Right hindlimb (tissue), 1 donor: ENCODE measurements at places on chromosomes 13 and 19.

DNA sequence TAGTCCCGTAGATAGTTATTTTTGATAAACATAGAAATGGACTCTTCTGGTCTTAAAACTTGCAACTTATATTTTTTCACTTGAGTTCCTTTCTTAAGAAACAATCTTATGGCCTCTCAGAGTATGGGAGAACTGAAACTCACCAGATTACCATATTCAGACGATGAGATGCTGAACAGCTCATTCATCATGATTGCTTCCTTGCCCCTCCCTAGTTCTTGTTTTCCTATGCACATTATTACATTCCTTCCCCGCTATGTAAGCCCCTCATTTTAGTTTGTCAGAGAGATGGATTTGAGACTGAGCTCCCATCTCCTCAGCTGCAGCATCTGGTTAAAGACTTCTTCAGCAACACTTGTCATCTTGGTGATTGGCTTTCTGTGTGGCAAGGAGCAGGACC, 158.5 kb downstream of the SLITRK6 start:
- DNase-seq: no peak

GRCh38 chr13:103272770-103273169, 206.6 kb upstream of the SLC10A2 start:
- no peak for DNase-seq

DNA sequence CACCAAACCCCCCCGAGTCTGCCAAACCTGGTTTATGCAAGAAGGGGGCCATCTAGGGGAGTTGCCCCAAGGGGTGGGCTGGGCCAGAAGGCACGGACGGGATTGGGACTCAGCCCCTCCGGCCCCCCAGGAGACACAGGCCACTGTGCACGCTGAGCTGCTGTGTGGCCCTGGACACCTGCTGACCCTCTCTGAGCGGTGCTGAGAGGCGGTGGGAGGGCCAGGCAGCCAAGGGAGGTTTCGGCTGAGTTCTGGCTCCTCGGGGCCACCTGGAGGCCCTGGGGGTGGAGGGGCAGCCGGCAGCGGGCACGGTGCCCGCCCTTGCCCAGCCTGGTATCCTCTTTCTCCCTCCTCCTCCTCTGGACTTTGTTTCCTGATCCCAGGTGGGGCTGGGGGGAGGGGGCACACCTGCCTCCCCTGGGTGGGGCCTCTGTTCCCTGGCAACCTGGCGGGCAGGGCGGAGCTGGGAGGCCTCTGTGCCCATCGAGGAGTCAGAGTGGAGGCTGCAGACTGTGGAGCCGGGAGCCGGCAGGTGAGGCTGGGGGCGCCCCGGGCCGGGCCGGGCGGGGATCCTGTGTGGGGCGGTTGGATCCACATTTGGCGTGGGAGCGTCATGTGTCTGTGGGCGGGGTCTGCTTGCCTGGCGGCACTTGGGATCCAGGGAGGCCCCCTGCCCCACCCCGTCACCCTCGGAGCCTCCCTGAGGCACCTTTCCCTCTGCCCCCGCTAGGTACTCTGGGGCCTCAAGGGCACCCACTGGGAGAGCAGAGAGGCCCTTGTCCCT, at the start of gene MISP:
MISP (plus strand) TSS at position 473 of the 784 bp plus-strand sequence. CDS start 5,835 bp downstream, outside the sequence.
- no peak for DNase-seq

GRCh38 chr13:113192902-113193301, 15.6 kb downstream of the PCID2 start:
- DNase-seq: no peak

GRCh38 chr13:101178406-101178805, 237.9 kb downstream of the NALCN start:
- no peak for DNase-seq
